ENCODE measurements at places on chromosomes 13 and 19. TPM values are rescaled to one million over a fixed set of nuclear protein-coding genes. Genes with fewer than 3 reads are reported as not detected.

- no peak for DNase-seq
Measured at GRCh38 chr13:94854688-94855087, 142.3 kb upstream of the SOX21 start.

GRCh38 chr13:112831801-112832200 lies 137.2 kb upstream of the MCF2L start:
- DNase-seq = no peak

DNA sequence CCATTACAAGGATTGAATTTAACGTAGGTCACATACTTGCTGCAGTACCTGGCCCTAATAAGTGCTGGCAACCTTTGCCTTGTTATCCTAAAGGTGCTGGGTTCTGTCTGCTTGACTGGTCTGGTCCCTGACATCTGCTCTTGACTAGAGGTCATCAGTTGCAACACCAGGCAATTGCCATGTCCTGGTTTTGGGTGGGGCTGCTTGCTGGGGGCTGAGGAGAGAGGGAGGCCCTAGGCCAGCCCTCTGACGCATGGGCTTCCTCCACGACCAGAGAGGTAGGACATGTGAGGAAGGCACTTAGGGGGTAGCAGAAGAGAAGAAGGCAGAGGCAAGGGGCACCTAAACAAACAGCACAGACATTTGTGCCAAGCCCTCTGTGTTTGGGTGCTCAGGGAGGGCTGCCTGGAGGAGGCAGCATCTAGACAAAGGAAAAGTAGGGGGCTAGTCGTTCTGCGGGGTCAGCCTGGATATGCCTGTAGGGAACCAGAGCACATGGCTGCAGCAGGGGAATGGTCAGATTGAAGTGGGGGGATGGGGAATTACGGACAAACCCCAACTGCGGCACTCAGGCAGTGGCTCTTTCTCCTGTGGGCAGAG lies 21.7 kb downstream of the VSTM2B start:
- DNase-seq = no peak

DNA sequence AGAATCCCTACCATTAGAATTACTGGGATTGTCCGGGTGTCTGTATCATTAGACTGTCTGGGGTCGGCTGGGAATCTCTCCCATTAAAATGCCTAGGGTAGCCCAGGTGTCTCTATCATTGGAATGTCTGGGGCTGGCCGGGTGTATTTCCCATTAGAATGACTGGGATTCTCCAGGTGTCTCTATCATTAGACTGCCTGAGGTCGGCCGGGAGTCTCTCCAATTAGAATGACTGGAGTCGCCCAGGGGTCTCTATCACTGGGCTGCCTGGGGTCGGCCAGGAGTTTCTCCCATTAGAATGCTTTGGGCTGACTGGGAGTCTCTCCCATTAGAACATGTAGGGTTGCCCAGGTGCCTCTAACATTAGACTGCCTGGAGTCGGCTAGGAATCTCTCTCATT lies 1560.7 kb downstream of the UQCRFS1 start:
- no peak for DNase-seq

- DNase-seq = no peak
Measured at GRCh38 chr19:16380314-16380695, 55.7 kb downstream of the KLF2 start.

DNA sequence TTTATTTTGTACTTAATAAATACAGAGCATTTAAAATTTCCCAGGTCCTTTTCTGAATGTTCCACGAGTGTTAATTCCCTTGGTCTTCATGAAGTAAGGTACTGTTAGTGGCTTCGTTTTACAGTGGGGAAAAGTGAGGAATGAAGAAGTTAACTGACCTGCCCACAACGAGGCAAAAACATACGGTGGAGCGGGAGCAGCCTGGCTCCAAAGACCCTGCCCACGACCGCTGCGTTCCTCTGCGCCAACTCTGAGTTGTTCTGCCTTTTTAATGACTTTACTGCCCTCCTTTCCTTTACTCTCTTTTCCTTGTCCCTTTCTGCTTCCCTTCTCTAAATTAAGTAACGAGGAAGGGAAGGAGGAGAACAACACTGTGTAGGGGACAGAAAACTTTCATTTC lies 392.9 kb downstream of the PCDH9 start:
- no peak for DNase-seq

GRCh38 chr19:709965-710571 lies 1.3 kb downstream of the PALM start:
- no peak for DNase-seq

- no peak for DNase-seq
Measured at GRCh38 chr13:46771693-46772092, 25.3 kb downstream of the ESD start.

- DNase-seq = no peak
Measured at GRCh38 chr13:41652735-41653361, 195.5 kb downstream of the RGCC start.

- no peak for DNase-seq
Measured at GRCh38 chr19:18948075-18948975, 7.3 kb upstream of the HOMER3 start.

GRCh38 chr19:35093941-35094647 lies 21.5 kb upstream of the FXYD3 start:
- DNase-seq = no peak

DNA sequence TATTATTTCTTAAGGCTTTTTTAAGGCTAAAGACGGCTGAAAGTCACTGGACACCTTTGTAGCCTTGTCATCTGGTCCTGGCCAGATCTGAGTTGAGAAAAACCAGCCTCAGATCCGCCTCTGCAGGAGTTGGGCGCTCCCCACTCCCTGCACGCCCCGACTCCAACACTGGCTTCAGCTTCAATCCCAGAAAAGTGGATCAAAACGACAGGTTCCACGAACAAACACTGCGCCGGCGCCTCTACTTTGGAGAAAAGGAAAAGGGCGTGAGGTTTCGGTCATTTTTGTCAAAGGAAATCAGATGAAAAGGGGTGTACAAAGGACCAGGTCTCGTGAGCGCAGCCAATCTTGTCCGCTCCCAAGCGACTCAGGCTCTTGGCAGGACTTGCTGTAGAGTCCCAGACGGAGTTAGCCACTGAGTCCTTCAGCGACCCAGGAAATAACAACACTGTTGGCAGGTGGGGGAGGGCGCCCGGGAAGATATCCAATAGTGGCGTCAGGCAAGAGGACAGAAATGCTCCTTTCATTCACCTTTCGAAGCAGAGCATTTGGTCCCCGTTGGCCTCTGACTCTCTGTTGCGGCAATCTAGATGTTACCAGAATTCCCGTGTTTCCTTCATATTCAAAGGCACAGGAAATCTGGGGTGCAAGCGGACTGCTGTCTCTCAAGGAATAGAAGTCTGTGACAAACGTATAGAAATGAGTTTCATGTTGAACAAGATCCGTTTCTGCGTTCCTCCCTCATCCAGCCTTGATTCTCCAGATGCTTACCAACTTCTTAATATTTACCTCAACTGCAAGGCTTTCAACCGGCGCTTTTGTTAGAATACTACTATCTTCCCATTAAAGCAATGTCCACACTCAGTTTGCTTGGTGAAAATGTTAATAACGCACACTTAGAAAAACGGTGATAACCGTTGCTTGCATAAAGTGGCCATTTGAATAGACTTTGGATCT lies 1.8 kb upstream of the CCNA1 start:
- DNase-seq = no peak

- no peak for DNase-seq
Measured at GRCh38 chr19:48807590-48808308, 3.1 kb downstream of the BCAT2 start.

GRCh38 chr13:67549331-67549730 lies 319.2 kb upstream of the PCDH9 start:
- DNase-seq = no peak

DNA sequence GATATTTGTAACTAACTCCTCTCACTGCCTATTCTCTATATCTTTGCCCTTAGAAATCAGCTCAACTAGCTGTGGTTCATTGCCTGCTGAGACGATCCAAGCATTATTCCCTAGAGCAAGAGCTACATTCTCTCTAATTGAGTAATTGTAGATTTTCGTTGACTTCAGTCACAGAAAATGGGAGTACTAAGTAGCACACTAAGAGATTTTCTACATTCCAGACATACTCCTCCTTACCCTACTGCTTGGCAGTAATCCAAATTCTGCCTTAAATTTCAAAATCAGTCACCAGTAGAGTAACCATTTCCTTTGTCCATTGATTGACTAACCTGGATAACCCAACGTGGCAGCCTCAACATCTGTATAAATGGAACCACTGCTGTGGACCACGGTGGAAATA lies 1786.8 kb downstream of the SLITRK5 start:
- DNase-seq = no peak

DNA sequence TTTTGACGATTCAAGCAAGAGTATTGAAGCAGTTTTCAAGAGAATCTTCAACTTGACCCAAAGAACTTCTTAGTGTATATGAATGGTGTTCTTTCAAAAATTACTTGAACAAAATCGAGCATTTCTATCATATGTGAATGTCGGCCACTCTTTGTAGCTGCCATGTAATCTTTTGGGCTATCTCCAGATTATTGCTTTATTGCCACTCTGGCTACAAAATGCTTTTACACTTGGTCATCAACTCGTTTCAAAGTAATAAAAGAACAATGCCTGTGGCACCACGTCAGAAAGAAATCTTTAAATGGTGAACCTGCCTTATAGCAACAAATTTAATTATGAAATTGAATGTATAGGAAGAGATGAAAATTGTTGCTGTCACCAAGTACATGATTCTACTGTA lies 834.5 kb downstream of the GPC5 start:
- no peak for DNase-seq

STK24 gene
- 129 TPM for polyA plus RNA-seq

ADPRHL1 gene
- polyA plus RNA-seq = 6.1 TPM

PALM3 gene
- 36.9 TPM for polyA plus RNA-seq

MIA gene
- polyA plus RNA-seq = 0.96 TPM

ZNF135 gene
- polyA plus RNA-seq = 19.2 TPM

EDNRB gene
- 85.0 TPM for polyA plus RNA-seq

TMEM238 gene
- 0.18 TPM for polyA plus RNA-seq

KLF2 gene
- polyA plus RNA-seq = 19.5 TPM

ZNF541 gene
- polyA plus RNA-seq = 0.49 TPM

CEACAM7 gene
- not detected for polyA plus RNA-seq

TMEM255B gene
- polyA plus RNA-seq = 6.6 TPM

PRTN3 gene
- 0.95 TPM for polyA plus RNA-seq

PINLYP gene
- 17.8 TPM for polyA plus RNA-seq

UTP14C gene
- polyA plus RNA-seq = 35.6 TPM

SIGLEC5 gene
- polyA plus RNA-seq = not detected

Data from left renal cortex interstitium (tissue), 4 donors.